ENCODE measurements at places on chromosomes 6 and 20.
A peak's percentile ranks its signal among the peaks of the same experiment; 100 is the strongest.

- DNase-seq = no peak
Measured at GRCh38 chr20:15439551-15439950, 1102.1 kb upstream of the FLRT3 start.

DNA sequence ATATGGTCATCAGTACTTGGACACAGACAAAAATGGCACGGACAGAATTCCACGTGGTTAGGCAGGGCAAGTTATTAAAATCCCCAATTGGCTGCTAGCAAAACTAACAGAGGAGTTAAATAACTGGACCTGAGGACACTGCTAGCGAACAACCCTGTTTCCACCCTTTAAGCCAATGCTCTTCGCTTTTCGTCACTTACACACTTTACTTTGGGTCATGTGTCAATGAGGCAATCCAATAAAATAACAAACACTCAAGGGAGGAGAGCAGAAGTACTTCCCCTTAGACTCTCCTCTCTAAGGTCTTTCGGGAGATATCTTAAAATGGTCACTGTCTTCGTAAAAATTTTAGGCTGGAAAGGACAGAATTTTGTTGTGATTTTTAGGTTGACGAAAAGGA is 68.6 kb downstream of the LCA5 start:
- no peak for DNase-seq

- DNase-seq = no peak
Measured at GRCh38 chr6:90595854-90596253, 9.0 kb upstream of the MAP3K7 start.

DNA sequence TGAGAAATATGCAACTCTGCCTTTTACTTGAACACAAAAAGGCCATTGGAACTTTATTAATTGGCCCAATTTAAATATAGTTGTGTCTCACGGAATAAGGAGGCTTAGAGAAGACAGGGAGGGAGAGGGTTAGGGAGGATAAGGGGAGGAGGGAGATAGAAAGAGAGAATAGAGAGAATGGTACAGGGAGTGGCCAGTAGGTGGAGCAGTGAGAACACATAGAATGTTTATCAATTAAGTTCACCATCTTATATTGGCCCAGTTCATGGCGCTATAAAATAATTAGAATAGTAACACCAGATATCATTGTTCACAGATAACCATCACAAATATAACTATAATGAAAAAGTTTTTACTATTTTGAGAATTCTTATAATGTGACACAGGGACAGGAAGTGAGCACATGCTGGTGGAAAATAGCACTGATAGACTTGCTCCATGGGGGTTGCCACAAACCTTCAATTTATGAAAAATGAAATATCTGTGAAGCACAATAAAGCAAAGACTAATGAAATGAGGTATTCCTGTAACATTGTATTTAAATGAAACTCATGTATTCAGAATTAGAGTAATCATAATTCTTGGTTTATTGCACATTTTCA is 374.1 kb upstream of the MANEA start:
- DNase-seq = peak; percentile 7

GRCh38 chr6:168962886-168963285 is 290.8 kb downstream of the THBS2 start:
- DNase-seq = no peak

- DNase-seq = no peak
Measured at GRCh38 chr6:3260772-3261517, 2.2 kb downstream of the PSMG4 start.

DNA sequence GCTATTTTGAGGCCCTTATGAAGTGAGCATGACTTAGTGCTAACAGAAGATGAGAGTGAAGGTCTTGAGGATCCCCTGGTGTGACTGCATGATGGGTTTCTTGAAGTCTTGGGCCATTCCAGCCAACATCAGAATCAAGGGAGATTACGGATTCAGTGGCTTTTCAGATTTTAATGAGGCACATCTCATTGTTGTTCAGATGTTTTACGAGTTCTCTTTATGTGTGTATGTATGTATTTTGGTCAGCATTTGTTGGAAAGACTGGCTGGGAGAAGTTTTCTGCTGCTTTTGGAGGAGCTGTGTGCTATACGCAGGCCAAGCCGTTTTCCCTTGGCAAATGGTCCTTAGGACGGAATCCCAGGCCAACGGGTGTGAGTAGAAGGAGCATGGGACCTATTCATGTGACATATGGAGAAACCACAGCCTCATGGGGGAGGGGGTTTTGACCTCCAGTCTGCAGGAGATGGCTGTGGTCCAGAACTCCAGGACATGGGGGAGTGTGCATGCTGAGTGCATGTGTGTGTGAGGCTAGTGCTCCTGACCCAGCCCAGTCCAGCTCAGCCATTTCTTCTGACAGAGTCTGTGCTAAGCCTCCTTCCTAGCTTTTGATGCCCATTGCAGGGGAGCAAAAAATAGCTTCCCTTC is 35.3 kb downstream of the CHMP4B start:
- DNase-seq = peak; percentile 37

GRCh38 chr6:158642097-158642601 is 2.4 kb downstream of the DYNLT1 start:
- no peak for DNase-seq

- no peak for DNase-seq
Measured at GRCh38 chr6:159941286-159942113, 27.4 kb upstream of the IGF2R start.

GRCh38 chr6:169828176-169828575 is 76.8 kb downstream of the ERMARD start:
- no peak for DNase-seq

- DNase-seq = no peak
Measured at GRCh38 chr6:27870291-27870870, 41.8 kb downstream of the OR2B2 start.

DNA sequence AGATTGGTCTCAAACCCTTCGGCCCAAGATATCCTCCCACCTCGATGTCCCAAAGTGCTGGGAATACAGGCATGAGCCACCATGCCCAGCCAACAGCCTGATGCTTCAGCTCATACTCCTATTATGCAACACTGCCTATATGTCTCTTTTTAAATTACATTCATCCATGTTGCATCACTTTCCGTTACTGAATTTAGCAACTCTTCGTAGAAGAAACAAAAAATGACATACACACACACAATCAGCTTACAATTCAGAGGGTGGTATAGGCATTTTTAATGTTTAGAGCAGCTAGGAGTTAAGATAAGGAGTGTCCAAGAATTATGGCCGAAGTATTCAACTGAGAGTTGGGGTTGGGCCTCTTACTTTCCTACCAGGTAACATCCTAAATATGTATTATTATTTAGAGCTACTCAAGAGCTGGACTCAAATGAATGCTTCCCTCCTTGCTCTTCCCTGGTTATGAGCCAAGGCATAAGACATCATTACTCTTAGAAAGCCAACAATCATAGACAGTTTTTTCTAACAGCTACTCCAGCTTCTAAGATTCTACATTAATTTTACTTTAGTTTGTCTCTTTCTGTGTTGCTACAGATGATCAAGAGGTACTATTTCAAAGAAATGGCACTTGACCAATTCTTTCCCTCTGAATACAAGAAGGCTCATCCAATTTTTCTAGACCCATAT is 62.0 kb upstream of the BMP5 start:
- DNase-seq = no peak

DNA sequence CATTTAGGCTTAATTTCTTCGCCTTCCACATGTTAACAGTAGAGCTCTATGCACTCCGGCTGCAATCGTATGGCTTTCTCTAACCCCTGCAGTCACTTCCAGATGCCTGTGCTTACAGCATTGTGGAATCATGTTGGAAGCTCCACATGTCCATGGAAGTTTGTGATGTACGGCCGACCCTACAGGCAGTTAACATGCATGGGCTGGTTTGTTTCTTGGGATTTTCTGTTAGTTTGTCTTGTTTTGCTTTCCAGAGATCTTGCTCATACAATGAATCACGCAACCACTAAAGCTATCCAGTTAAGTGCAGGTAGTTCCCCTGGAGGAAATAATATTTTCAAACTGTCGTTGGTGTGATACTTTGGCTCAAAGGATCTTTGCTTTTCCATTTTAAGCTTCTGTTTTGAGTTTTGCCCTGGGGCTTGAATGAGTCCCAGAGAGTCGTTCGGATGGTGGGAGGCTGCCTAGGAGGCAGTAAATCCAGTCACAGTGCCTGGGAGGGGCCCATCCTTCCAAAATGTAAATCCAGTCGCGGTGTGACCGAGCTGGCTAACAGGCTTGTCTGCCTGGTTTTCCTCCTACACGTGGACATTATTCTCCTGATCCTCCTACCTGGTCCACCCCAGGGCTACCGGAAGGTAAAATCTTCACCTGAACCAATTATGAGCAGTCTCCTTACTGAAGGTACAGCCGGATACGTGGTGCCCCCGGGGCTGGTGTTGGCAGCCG is 225.9 kb downstream of the SMOC2 start:
- DNase-seq = peak; percentile 55

GRCh38 chr6:87110636-87111035 is 15.7 kb upstream of the CGA start:
- DNase-seq = no peak

GRCh38 chr6:128432394-128432793 is 88.0 kb downstream of the PTPRK start:
- DNase-seq = no peak

GRCh38 chr6:106972500-106972899 is 2.0 kb downstream of the CD24 start:
- DNase-seq = peak; percentile 39

DNA sequence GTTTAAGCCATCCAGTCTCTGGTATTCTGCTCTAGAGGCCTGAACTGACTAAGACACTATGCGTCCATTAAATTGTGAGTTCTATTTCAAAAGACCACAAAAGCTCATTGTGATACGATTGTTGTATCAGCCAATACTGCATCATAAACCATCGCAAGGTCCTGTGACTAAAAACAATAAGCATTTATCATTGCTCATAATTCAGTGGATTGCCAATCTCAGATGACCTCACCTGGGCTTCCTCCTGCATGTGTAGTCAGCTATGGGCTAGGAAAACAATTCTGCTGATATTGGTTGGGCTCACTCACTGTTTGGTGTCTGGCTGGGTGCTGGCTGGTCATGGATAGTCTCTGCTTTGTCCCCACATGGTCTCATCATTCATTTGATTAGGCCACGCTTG is 592.7 kb upstream of the BTBD3 start:
- DNase-seq = no peak

DNA sequence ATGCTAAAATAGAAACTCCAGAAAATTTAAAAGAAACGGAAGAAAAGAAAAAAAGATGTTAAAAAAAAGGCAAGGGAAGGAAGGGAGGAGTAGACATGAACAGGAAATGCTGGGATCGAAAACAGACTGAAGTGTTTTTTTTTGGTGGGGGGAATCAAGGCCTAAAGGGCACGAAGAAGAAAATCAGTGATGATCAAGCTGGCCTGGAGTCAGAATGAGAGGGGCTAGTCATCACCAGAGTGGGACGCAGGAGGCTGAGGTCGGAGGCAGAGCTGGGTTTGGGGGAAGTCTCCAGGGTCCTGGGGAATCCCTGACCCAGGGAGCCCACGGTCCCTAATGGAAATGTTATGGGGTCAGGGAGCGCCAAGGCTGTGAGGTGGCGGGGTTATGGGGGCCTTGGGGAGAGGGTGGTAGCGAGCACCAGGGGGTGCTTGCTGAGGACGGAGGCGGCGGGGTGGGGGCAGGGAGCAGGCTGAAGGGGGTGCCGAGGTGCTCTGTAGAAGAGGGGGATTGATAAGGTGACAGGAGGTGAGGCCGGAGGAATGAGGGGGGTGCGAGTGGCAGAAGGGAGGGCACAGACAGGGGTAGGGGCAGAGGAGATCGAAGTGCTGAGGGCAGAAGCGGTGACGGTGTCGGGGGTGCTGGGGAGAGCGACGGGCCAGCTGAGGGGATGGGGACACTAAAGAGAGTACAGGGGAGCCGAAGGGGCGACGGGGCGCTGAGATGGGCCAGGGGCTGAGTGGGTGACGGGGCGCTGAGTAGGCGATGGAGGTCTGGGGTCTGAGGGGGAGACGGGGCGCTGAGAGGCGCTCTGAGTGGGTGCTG is 684 bp downstream of the ZNFX1 start:
- no peak for DNase-seq

GRCh38 chr6:25456249-25457040 is 177.3 kb downstream of the CARMIL1 start:
- no peak for DNase-seq

- no peak for DNase-seq
Measured at GRCh38 chr20:56779452-56780143, 150.5 kb downstream of the TFAP2C start.

Data from renal pelvis (tissue), 12 donors.